Activated naive CD4-positive, alpha-beta T cell treated with anti-CD3 and anti-CD28 coated beads for 36 hours (primary cell): ENCODE measurements at places on chromosomes 12 and 14. TPM values are rescaled to one million over a fixed set of nuclear protein-coding genes. Genes with fewer than 3 reads are reported as not detected.
A peak's percentile ranks its signal among the peaks of the same experiment; 100 is the strongest.

DNA sequence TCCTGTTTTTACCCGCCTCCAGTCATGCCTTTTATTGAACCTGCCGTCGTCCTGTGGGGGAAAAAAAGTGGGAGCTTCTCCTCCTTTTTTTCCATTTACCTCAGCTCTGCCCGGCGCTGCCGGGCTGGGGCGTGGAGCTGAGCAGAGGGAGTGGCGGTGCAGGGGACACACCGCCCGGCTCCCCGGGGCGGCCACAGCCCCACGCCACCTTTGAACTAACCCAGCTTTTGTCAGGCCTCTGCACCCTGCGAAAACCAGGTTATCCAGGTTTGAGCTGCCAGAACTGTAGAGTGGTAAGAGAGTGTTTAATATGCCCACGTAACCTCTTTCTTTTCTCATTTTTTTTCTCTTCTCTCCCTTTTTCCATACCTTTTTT is 161.0 kb upstream of the FKBP4 start:
- H3K36me3 ChIP-seq = no peaks in the 10 kb centered on the region
- no peak for DNase-seq
- H3K27ac ChIP-seq = no peak overlapping the region
- peaks cover 14% of the 10 kb centered on the region for H3K27me3 ChIP-seq

- no peak overlapping the region for H3K4me3 ChIP-seq
- H3K36me3 ChIP-seq = no peaks in the 10 kb centered on the region
- H3K4me1 ChIP-seq = peaks cover 7% of the 10 kb centered on the region
- H3K27ac ChIP-seq = no peak overlapping the region
Measured at GRCh38 chr12:39372204-39372925, 70.6 kb downstream of the KIF21A start.

DNA sequence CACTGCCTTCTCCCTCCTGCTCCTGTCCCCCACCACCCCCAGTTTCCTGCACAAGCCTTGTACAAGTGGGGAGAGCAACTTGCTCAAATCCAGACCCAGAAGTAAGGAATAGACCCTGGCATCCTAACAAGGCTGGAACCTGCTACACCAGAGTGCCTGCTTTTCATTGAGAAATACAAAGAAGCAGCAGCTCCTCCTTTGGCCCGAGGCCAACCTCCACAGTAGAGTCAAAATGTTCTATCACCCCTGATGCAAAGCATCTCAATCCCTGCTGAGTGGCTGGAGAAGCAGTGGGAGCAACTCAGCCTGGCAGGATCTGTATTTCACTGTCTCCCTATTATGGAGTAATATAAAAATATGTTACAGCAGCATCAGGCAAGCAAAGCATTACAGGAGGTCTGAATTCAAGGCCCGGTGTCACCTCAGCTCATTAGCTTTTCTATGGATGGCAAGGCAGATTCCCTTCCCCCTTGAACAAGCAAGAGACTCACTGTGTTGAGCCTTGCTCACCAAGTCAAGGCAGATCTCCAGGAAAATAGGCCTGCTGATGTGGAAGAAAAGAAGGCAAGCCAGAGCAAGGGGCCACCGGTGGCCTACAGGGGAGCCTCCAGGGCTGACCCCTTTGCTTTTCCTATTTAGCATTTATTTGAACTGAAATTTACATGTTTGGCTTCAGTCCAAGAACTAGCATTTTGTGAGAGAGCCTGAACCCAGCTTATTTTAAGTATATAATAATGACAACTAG is 186.3 kb upstream of the EGLN3 start:
- no peaks in the 10 kb centered on the region for H3K36me3 ChIP-seq
- H3K27me3 ChIP-seq = no peaks in the 10 kb centered on the region
- DNase-seq = no peak
- H3K4me3 ChIP-seq = no peak overlapping the region
- H3K27ac ChIP-seq = no peak overlapping the region
- H3K4me1 ChIP-seq = no peaks in the 10 kb centered on the region

CLEC2A gene
- not detected for total RNA-seq

DNA sequence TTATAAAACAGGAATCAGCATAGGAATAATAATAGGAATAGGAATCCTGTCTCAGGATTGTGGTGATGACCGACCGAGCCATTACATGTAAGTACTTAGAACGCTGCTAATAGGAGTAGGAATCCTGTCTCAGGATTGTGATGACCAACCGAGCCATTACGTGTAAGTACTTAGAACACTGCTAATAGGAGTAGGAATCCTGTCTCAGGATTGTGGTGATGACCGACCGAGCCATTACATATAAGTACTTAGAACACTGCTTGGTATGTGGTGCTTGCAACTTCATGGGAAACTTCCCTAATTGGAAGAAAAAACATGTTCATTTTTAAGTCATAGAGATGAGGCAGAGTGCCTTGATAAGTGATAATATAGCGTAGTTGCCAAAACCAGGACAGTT is 30.0 kb downstream of the ELK3 start:
- no peak overlapping the region for H3K27ac ChIP-seq
- no peak for DNase-seq
- no peak overlapping the region for H3K4me3 ChIP-seq

- H3K36me3 ChIP-seq = no peaks in the 10 kb centered on the region
- DNase-seq = no peak
- H3K27ac ChIP-seq = no peak overlapping the region
Measured at GRCh38 chr12:127150028-127150427, 1116.9 kb upstream of the TMEM132C start.

DNA sequence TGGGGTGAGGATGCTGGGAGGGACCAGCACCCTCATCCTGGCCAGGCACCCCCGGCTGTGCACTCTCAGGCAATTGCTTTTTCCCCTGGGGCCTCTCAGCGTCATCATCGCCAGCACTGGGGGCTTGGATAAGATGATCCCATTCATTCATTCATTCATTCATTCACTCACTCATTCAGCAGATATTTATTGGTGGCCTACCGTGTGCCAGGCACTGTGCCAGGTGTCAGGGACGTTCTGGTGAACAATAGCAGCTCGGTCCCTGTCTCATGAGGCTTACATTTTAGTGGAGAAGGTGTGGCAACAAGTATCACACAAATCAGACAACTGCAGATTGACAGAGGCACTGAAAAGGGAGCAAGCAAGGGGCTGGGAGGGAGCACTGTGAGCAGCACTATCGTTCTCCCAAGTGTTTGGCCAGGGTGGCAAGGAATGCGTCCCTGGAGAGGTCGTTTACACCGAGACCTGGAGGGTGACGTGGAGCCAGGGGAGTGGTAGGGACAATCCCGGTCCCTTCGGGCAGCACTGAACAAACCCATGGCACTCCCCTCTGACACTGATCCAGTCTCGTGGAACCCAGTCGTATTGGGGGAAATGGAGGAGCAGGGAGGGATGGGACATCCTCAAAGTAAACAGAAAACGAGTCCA is 124.1 kb downstream of the PAPOLA start:
- H3K36me3 ChIP-seq = no peaks in the 10 kb centered on the region
- no peak overlapping the region for H3K4me3 ChIP-seq
- no peak overlapping the region for H3K27ac ChIP-seq
- no peaks in the 10 kb centered on the region for H3K4me1 ChIP-seq
- peaks cover 4% of the 10 kb centered on the region for H3K27me3 ChIP-seq
- DNase-seq = no peak

DNA sequence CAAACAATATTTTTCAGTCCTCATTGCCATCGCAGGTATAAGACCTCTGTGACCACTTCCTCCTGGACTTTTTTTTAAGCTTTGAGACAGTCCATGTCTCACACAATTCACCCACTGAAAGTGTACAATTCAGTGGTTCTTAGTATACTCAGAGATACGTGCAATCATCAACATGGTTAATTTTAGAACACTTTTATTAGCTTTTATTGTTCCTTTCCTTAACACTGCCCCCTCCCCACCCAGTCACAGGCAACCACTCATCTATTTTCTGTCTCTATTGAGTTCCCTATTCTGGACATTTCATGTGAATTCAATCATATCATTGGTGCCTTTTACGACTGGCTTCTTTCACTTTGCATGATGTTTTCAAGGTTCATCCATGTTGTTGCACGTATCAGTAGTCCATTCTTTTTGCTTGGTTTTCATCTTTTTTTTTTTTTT is 16.2 kb downstream of the NCKAP5L start:
- H3K4me3 ChIP-seq = no peak overlapping the region
- no peak for DNase-seq
- no peak overlapping the region for H3K27ac ChIP-seq
- H3K27me3 ChIP-seq = no peaks in the 10 kb centered on the region

CLEC12A gene
- total RNA-seq = not detected

- peaks cover 26% of the 10 kb centered on the region for H3K4me1 ChIP-seq
- peak; percentile 3 for DNase-seq
- no peak overlapping the region for H3K27ac ChIP-seq
- no peak overlapping the region for H3K4me3 ChIP-seq
- H3K27me3 ChIP-seq = peaks cover 35% of the 10 kb centered on the region
- H3K36me3 ChIP-seq = no peaks in the 10 kb centered on the region
Measured at GRCh38 chr14:105863296-105864108, 337.1 kb downstream of the TMEM121 start.

KRT6C gene
- total RNA-seq = not detected

- H3K4me1 ChIP-seq = no peaks in the 10 kb centered on the region
- DNase-seq = no peak
- H3K36me3 ChIP-seq = no peaks in the 10 kb centered on the region
- H3K4me3 ChIP-seq = no peak overlapping the region
Measured at GRCh38 chr14:45785240-45785639, 532.2 kb upstream of the MIS18BP1 start.

BIN2 gene
- 33.8 TPM for total RNA-seq

PA2G4 gene
- total RNA-seq = 398 TPM

- no peak for DNase-seq
- no peak overlapping the region for H3K4me3 ChIP-seq
- peaks cover 2% of the 10 kb centered on the region for H3K4me1 ChIP-seq
Measured at GRCh38 chr12:49357103-49357678, 10.1 kb upstream of the SPATS2 start.
